ENCODE measurements at places on chromosomes 11 and 22. TPM values are rescaled to one million over a fixed set of nuclear protein-coding genes. Genes with fewer than 3 reads are reported as not detected.

DNA sequence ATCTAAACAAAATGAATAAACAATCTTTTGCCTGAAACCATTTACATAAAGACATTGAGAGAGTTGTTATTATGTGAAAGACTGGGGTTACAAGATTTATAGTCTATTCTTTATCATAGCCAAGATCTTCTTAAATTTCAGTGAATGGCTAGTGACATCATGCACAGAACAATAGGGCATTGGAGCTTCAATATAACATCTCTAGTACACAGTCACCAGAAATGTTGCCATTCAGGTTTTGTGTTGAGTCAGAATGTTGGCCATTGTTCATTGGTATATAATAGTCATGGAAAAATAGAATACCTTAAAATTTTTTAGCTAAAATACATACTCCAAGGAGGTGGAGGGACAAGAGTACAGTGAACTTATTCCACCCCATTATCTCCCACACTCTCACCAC, 44.3 kb downstream of the SLC5A12 start:
- DNase-seq = no peak

DNA sequence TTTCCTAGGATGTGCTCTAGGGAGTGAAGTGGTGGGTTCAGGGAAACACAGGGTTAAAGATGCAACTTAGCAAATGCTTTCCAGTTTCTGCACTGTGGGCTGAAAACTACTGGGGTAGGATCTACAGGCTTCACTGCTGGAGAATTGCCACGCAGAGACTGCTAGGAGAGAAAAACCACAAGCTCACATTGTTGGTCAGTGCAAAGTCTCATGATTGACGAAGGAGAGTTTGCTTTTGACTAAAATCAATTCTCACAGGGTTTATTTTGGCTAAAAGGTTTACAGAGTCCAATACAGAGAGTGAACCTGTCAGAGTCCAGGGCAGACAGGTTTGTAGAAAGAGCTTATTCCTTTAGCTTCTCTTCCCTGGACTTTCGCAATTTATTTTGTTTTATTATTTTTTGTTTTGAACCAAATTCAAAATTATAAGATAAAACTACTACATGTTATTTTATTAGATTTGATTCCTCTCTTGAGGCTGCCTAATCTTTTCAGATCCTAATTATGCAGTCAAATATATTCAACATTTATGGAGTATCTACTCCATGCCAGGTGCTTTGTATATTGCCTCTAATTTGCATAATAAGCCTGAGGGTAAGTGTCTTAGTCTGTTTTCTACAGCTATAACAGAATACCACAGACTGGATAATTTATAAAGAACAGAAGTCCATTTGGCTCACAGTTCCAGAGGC, 64.7 kb downstream of the MTNR1B start:
- peak; percentile 63 for DNase-seq

DNA sequence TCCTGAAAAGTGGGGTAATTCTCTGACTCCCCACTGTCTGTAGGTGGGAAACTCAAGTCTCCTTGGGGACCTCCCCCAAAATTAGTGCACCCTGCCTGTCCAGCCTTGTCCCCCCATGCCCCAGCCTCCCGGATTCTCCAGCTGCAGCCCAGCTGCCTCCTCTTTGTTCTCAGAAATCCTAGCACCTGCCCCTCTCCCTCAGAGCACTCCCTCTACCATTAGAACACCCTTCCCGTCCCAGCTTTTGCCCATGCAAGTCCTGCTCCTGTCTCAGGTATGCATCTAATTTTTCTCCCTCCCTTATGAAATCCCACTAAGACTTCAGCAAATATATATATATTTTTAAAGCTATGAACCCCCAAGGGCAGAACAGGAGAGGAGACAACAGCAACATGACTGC, 37.3 kb downstream of the LRFN4 start:
- DNase-seq = no peak

DNA sequence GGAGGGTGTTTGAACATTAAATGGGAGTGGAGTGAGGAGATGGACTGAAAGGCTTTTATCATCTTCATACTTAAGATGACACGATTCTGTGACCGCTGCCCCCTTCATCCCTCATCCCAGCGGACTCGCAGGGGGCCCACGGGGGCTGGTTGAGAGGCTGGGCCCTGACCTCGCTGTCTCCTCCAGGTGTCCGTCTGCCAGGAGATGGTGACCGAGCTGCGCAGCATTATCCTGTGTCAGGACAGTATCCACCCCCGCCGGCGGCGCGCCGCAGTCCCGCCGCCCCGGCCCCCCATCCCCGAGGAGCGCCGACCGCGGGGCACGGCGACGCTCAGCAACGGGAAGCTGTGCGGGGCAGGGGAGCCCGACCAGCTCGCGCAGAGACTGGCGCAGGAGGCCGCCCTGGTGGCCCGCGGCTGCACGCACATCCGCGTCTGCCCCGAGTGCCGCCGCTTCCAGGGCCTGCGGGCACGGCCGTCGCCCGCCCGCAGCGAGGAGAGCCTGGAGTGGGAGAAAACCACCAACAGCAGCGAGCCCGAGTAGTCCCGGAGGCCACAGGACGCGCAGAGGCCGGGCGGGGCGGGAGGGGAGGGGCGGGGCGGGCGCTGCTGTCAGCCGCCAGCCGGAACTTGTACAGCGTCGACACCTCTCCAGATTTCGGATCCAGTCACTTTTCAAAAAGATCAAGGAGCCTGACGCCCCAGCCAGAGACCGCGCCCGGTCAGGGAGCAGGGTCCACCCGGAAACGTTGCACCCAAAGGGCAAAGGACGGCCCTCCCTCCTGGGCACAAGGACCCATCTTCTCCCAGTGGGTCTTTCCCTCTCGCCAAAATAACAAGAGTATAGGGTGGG, 38.0 kb upstream of the TBCEL start:
- DNase-seq = peak; percentile 7

- DNase-seq = no peak
Observed at GRCh38 chr11:28666632-28667031, 558.4 kb downstream of the METTL15 start.

GRCh38 chr11:91394727-91395414, 829.7 kb upstream of the FAT3 start:
- DNase-seq = no peak

DNA sequence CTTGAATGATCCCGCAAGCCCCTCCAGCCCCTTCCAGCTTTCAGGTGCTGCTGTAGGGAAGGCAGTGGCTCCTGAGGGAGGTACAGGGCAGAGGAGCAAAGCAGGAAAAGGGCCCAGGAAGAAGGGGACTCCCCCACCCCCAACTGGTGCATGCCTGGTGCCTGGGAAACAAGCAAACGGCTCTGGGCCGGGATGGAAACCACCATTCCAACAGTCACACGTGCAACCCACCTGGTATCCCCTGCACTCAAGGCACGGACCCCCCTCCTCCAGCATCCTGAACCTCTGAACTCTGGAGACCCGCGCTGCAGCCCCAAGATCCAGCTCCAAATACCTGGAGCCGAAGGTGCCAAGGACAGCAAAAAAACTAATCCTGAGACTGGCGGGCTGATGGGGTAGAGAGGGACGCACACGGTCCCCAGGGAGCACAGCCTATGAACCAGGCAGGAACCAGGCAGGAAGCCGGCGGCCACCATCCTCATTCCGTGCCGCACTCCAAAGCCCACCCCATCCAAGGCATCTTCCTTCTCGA, 537 bp downstream of the SCN4B start:
- no peak for DNase-seq

The SHISAL1 gene
- 8.2 TPM for total RNA-seq

The DKK3 gene
- total RNA-seq = 383 TPM

All from spinal cord (tissue), 10 donors.